ENCODE measurements at places on chromosomes 7 and 10. TPM values are rescaled to one million over a fixed set of nuclear protein-coding genes. Genes with fewer than 3 reads are reported as not detected.

- no peak for DNase-seq
These were observed 26.0 kb upstream of the PLEKHA1 start for GRCh38 chr10:122348512-122348911.

The AEBP1 gene
- 272 TPM for total RNA-seq

The HACD1 gene
- 34.3 TPM for total RNA-seq

DNA sequence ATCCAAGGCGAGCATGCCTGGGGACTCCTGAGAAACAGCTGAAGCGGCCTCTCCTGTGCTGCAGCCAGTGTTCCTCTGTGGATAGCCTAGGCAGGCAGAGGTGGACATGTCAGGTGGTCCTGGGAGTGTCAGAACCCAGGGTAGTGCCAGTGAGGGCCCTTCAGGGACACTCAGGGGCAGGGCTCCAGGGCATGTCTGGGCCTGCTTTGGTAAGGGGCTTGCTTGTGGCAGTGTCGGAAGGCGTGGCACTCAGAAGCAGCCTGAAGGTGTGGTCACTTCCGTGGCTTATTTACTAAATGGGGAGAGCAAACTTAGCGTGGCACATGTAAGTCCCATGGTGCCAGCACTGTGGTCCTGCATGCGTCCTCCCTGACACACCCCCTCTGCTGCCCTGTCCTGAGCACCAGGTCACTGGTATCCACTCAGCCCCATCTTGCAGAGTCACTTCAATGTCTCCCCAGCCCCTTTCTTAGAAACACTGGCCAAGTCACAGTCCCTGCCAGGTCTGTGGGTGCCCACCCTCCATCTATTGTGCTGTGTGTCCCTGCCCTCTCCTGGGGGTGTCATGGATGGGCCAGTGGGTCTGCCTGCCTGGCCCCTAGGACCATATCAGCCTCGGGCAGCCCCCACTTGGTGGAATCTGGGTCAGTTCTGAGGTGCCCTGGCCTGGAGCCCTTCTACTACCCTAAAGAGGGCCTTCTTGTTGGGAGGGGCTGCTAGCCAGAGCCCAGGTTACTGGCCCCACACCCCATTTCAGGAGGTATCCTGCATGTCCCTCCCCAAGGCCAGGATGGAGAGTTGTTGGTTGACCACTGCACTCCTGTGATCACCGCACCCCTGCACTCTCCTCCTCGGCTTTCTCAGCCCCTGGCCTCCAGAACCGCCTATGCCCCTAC is 6.4 kb downstream of the ZMIZ2 start:
- no peak for DNase-seq

DNA sequence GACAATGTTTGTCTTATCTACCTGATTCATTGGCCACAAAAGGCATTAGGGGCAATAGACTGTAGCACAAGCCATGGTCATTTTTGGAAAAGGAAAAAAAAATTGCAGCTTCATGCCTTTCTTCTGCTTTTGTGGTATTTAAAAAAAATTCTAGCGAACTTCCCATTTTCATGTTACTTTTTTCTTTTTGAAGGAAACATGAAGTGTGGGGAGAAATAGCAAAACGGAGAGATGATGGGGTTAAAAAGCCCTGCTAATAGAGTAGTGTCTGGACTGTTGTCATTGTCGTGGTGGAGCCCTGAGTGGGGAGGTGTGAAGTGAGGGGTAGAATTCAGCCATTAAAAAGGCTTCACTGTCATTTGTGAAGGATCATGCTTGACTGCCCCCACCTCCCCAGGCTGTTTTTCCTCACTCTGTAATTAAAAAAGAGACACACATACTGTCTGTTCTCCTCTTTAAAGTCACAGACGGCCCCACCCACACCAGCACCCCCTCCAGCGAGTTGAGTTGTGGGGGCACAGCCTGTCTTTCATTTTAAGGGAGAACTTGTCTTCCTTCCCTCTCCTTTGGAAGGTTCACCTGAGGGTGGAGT is 272.4 kb downstream of the CREB5 start:
- no peak for DNase-seq

DNA sequence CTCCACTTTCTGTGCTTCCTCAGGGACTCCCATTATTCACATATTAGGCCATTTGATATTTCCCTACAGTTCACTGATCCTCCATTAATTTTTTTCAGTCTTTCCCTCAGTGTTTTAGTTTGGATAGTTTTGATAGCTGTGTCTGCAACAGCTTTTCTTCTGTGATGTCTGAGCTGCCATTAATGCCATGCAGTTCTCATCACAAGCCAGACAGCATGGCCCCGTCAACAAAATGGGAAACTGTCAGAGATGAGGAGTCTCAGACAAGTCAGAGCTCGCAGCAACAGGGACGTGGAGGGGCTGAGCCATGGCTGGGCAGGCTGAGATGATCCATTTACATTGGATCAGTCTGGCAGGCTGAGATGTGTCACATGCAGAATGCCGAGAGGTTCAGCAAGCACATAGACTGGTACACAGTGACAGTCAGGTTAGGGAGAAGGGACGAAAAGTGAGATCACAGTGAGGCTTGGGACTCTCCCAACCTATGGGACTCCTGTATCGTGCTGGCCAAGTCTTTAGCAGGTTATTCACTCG is 65.4 kb downstream of the NPS start:
- DNase-seq: no peak

DNA sequence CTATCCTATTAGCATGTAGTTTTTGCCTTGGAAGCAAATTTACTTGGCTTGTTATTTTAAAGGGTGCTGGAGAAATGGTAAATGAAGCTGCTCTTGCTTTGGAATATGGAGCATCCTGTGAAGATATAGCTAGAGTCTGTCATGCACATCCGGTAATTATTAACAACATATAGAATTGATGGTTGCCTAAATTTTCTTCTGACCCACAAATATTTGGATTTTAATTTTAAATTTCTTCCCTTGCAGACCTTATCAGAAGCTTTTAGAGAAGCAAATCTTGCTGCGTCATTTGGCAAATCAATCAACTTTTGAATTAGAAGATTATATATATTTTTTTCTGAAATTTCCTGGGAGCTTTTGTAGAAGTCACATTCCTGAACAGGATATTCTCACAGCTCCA is 28.0 kb downstream of the DLD start:
- no peak for DNase-seq

DNA sequence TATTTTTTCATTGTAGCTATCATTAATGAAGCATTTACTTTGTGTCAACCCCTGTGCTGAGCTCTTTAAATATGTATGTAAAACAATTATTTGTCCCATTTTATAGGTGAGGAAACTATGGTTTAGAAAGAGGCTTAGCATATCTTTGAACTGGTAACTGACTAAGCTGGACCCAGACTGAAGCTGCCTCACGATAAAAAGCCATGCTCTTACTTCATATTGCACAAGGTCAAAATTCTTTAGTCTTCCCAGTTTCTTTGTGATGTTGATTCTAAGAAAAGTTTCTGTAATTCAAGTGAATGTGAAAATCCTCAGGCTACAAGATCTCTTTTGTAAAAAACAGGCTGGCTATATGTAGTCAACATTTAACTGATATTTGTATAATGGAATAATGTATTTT is 46.6 kb upstream of the SLC16A12 start:
- DNase-seq: no peak

DNA sequence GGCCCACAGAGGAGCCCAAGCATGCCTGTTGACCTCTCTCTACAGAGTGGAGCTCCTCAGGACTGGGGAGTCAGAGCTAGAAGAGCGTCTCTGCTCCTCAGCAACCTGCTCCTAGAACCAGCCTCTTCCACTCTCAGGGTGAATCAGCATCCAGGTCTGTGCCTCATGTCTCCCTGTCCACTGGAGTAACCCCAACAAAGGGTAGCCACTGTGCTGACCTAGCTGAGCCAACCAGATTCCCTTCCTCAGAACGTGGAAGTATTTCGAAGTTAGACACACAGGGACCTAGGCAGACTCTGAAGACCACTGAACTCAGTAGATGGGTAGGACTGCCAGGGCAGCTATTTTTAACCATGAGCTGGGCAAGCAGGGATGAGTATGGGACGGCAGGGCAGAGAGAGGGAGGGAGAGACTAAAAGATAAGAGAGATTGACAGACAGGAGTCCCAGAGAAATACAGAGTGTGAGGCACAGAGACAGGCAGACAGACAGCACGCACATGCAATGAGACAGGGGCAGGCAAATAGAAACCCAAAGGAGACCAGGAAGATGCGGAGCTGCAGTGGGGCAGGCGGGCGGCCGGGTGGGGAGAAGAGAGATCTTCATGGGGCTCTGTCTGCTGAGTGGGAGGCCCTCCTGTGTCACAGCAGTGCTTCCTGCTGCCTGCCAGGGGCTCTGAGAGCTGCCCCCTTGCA is 56.7 kb downstream of the OSBPL3 start:
- peak; percentile 58 for DNase-seq

DNA sequence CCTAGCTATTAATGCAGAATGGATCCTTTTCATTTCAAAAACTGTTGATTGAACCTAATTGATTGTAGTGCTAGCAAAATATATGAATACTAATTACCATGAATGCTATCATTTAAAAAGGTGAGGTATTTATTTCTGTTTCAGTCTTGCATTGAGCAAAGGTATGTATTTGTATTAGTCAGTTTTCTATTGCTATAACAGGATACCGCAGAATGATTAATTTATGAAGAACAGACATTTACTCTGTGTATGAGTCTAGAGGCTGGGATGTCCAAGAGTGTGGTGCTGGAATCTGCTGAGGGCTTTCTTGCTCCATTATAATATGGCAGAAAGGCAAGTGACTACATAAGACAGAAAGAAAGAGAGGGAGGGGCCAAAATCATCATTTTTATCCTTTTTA is 199.2 kb downstream of the KIF20B start:
- no peak for DNase-seq

The POM121 gene
- total RNA-seq: 39.4 TPM

GRCh38 chr10:75717126-75717916 is 285.9 kb downstream of the LRMDA start:
- DNase-seq: no peak

- DNase-seq: no peak
These were observed 18.2 kb downstream of the HNRNPF start for GRCh38 chr10:43390759-43391158.

DNA sequence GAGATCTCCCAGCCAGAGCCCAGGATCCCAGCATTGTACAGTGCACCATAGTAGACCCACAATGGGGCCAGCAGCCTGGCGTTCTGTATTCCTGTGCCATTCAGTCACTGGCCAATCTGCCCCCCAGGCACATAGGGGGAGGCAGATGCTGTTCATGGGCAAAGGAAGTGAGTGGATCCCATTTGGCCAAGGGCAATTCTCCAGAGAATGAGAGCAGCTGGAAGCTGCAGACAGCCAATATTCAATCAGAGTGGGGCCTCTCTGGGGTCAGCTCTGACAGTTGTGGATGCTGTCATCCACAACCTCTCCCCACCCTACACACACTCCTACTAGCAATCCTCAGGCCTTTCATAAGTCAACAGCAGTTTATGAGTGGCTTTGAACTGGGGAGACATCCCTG is 17.5 kb downstream of the STEAP1B start:
- DNase-seq: no peak

The FAM107B gene
- total RNA-seq: 86.2 TPM

DNA sequence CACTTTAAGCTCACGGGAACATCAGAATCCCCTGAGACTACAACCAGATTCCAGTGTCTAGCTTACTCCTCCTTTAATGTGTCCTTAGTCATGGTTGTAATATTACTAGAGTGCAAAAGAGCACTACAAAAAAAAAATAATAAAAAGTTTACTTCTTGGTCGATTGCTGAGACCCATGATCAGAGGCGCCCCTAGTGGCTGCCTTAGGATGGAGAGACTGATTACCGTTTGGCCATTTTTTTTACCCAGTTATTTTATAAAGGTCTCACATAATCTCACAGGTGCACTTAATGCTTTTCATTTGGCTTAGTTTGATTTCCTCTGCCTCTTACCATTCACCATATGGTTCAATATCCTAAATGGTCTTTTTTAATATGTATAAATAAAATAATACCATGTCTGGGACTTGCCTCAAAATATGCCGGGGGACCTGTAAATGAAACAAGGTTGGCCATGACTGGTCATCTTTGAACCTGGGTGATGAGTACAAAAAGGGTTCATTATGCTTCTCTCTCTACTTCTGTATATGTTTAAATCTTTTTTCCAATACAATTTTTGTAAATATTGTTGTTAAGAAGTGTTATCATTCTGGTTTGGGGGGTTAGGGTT is 331.5 kb upstream of the NFE2L3 start:
- DNase-seq: no peak

DNA sequence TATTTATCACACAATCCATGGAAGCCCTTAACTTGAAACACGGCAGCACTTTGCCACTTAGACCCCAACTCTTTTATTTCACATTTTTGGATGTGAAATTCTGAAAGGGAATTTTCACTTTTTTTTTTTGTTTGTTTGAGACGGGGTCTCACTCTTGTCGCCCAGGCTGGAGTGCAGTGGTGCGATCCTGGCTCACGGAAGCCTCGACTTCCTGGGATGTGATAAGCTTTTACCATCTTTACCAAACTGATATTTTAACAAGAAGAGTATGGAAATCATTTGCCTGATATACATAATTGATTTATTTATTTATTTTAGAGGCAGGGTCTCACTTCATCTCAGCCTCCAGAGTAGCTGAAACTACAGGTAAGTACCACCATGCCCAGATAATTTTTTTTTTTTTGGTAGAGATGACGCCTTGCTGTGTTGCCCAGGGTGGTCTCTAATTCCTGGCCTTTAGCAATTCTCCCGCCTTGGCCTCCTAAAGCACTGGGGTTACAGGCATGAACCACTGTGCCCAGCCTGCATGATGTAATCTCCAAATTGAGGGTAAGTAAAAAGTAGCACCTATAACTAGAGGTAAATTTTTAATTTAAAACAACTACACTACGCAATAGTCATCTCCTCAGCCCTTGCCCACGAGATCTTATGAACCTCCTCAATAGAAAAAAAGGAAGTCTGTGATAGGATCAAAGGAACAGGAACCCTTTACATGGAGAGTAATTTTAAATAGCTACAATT is 180.7 kb upstream of the KLF14 start:
- DNase-seq: no peak

GRCh38 chr10:112778579-112778978 is 171.5 kb upstream of the TCF7L2 start:
- DNase-seq: no peak

The CNPY1 gene
- total RNA-seq: not detected

DNA sequence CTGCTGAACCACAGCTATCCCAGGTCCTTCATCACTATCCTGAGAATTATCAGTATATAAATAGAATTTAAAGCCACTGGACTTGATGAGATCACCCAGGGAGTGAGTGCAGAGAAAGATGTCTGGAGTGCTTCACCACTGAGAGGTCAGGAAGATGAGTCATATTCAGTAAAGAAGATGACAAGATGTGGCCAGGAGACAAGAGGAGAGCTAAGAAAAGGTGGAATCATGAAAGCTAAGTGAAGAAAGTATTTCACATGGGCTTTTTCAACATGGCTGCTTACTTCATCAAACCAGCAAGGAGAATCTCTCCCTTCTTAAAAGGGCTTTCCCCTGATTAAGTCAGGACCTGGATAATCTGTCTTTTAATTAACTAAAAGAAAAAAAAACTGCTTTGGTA is 9.1 kb upstream of the PRKAR2B start:
- no peak for DNase-seq

DNA sequence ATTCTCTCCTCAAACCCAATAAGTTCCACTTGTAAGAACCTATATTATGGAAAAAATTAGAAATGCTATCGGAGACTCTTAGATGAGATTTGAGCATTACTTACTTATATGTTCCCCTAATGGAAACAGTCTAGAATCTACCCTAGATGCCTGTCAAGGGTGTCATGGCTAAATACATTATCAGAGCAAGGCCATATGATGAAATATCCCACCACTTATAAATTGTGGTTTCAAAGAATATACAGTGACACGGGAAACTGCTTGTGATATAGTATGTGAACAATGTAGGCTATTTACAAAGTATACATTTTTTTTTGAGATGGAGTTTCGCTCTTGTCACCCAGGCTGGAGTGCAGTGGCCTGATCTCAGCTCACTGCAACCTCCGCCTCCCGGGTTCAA is 46.3 kb upstream of the CTBP2 start:
- no peak for DNase-seq

Data from upper lobe of right lung (tissue), 1 donor.